ENCODE measurements at places on chromosomes 2 and 18.

GRCh38 chr2:44242904-44243303 lies 32.4 kb upstream of the SLC3A1 start:
- no peak for DNase-seq

GRCh38 chr2:98541906-98542305 lies 66.4 kb downstream of the COA5 start:
- DNase-seq, result no peak

DNA sequence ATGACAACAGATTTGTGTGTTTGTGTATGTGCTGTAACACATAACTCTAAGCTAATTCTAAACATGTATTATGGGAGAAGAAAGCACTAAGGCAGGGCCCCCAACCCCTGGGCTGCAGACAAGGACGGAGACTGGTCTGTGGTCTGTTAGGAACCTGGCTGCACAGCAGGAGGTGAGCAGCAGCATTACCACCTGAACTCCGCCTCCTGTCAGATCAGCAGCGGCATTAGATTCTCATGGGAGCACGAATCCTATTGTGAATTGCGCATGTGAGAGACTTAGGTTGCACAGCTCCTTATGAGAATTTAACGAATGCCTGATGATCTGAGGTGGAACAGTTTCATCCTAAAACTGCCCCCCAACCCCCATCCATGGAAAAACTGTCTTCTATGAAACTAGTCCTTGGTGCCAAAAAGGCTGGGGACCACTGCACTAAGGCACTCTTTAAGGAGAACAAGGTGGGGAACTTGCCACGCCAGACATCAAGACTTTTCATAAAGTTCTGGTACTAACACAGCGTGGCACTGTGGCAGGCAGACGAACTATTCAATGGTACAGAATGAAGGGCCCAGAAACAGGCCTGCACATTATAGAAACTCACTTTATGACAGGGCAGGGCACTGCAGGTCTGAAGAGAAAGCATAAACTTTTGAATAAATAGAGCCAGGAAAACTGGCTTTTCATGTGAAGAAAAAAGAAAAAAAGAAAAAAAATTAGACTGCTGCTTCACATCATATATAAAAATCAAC lies 14.0 kb downstream of the REEP1 start:
- no peak for DNase-seq

DNA sequence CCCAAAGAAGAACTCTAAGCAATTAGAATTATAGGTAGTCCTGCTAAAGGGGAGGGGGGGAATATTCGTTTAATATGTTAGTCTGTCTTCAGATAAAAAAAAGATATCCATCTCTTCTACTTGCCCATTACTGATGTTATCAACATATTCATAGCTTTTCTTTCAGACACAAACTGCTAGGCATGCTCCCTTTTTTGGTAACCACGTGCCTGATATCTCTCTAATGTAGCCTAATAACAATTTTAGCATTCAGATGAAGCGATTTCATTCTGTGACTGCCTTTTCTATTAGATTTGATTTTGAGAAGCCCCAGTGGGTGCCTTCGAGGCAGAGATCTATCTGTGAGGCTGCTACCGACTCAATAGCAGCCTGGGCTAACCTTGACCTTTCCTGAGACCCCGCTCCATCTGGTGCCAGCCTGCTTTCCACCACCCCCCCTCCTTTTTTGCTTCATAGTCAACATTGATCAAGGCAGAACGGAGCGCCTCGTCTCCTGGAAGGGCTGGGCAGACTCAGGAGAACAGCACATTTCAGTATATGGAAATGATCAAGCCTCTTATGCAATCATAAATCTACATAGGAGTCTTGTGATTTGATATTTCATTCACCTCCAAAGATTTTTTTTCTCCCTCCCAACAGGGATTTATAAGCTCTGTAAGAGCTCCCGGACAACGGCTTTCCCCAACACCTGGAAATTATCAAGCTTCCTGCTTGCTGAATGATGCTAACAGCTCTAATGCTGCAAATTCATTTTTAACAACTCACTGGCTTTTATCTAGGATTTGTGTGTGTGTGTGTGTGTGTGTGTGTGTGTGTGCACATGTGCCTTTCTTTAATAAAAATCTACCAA lies 14.7 kb upstream of the BCL11A start:
- DNase-seq, result no peak

- no peak for DNase-seq
These were observed 7.2 kb downstream of the NT5DC4 start for GRCh38 chr2:112728029-112728362.

DNA sequence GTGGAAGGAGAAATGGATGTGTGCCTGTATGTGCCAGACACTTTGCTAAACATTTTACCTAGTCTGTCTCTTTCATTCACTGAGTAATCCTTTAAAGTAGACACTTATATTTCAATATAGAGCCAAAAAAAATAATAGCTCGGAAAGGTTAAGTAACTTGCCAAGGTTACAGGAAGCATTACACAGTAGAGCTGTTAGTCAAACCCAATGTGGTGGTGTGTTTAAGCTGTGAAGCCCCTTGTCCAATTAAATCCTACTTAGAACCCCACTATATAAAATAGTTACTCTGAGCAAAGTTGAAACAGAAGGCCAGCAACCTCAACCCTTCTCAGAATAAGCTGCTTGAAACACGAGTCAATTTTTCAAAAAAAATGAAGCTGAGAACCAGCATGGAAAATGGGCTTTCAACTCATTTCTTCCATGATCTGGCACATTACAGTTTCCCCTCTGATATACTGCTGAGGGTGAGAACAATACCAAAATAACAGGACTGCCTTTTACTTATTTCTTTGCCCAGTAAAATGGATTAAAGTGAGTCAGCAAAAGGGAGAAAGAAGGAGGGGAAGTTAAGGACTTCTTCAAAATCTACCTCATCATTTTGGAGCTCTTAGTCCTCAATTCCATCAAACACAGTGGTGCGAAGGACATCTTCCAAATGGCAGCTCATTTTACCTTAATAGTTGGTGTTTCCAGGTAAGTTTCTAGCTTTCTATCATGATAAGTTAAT lies 7.9 kb downstream of the RDH14 start:
- no peak for DNase-seq

GRCh38 chr2:235698028-235698427 lies 204.2 kb downstream of the AGAP1 start:
- DNase-seq, result no peak

DNA sequence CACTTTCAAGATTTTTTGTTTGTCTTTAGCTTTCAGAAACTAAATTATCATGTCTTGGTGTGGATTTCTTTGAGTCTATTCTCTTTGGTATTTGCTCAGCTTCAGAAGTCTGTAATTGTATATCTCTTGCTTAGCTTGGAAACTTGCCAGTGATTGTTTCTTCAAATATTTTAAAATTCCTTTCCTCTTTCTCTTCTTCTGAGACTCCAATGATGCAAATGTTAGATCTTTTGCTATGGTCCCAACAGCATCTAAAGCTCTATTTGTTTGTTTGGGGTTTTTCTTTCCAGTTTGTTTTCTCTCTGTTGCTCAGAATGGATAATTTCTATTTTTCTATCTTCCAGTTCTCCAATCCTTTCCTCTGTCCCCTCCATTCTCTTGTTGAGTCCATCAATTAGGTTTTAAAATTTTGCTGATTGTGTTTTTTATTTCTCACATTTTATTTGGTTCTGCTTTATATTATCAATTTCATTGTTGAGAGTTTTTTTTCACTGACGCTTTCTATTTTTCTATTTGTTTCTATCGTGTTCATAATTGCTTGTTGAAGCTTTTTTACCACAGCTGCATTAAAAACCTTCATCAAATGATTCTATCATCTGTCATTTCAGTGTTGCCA lies 81.5 kb upstream of the DAPL1 start:
- no peak for DNase-seq

- no peak for DNase-seq
These were observed 13.9 kb downstream of the CROCC2 start for GRCh38 chr2:240919786-240920782.

DNA sequence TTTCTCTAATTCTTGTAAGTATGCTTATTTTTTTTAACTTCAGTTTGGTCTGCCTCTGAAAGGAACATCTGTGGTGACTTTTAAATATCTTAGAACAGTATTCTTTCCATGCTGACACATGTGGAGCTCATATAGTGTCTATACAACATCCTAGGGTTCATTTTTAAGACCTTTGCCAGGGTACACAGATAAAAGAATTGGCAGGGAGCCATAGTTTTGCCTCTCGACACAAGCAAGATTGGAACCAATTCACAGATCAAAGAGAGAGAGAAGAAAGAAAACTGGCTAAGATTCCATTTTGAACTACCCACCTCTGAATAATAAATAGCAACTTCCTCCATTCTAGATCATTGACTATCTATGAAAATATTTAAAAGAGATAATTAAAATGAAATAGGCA lies 142.7 kb upstream of the ST6GAL2 start:
- no peak for DNase-seq

- DNase-seq, result no peak
These were observed 34.8 kb downstream of the USP34 start for GRCh38 chr2:61436092-61436491.

GRCh38 chr2:127220768-127221527 lies 849 bp upstream of the CYP27C1 start:
- DNase-seq, result no peak

DNA sequence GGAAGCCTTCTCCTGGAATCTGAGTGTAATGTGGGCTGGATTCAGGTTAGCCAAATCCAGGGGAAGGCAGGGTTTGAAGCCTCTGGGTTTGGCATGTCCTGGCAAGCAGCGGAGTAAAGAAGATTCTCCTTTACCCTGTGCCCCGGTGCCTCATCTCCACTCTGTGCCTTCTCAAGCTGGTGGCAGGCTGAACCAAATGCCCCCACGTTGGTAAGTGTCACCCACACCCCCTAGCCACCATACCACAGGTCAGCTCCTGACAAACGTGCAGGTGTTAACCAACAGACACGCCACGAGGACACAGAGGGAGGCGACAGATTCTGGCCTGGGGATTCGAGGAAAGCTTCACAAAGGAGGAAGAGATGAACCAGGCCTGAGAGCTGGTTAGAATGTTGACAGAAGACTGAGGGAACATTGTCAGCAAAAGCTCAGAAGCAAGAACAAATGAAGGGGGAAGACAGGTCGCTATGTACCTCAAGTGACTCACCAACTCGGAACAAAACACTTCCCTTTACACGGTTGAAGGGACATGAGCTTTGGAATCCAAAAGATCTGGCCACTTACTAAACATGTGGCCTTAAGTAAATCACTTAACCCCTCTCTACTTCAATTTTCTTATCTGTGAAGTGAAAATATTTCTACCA lies 85.2 kb upstream of the LCLAT1 start:
- DNase-seq, result no peak

GRCh38 chr2:230942920-230943896 lies 18.2 kb upstream of the GPR55 start:
- DNase-seq, result peak; percentile 32

- DNase-seq, result no peak
These were observed 111.9 kb downstream of the AP1S3 start for GRCh38 chr2:223725494-223725893.

- no peak for DNase-seq
These were observed 130.1 kb downstream of the NFATC1 start for GRCh38 chr18:79525556-79526467.

DNA sequence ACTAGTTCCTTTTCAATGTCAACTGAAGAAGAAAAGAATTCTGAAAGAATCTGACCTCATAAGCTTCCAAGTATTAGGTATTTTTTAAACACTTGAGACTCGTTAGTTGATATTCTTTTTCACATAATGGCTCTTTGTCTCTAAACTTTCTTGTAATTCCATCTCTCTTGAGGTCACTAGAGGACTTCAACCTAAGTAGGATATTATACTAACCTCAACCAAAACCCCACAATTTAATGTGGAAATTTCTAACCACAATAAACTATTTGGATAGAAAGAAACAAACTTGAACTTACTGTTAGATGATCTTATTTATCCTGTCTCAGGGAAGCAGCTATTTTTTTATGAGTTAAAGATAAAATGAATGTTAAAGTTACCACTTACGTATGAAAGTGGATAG lies 206.9 kb upstream of the FSIP2 start:
- DNase-seq, result no peak

DNA sequence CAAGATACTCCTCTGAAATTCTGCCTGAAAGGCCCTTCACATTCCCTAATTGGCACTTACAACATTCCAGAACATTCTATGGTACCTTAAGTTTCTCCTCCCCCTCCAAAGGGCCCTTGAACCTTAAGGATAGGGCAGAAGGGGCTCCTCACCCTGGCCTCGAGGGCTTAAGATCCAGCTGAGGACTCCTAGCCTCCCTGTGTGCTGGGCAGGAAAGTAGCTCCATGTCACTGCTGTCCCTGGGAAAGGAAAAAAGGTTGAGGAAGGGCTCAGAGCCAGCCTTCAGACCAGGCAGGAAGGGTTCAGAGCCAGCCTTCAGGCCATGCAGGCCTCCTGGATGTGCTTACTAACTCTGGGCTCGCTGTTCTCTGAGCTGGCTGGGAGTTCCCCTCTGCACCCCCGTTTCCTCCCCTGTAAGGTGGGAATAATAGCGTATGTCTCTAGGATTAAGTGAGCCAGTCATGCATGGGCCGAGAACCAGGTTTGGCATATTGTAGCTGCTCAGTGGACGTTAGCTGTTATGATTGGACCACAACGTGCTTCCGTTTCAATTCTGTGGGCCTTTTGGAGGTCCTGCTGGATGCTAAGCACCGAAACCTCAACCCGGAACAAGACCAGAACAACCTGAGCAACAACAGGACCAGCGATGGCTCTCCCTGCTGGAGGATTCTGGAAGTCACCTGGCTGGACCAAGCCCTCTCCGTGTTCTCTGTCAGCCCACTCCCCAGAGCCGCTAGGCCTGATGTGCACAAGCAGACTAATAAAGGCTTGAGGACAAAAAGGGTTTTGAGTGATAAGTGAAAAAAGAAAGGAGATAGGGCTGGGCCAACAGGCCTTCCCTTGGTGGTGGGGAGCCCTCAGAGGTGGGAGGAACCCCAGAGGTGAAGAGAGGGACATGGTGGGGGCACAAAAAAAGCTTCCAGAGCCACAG lies 1.0 kb upstream of the B3GNT7 start:
- DNase-seq, result no peak

- DNase-seq, result no peak
These were observed 525.4 kb downstream of the KCNJ3 start for GRCh38 chr2:155223781-155224406.

- no peak for DNase-seq
These were observed 705.6 kb upstream of the ID2 start for GRCh38 chr2:7976206-7976605.

DNA sequence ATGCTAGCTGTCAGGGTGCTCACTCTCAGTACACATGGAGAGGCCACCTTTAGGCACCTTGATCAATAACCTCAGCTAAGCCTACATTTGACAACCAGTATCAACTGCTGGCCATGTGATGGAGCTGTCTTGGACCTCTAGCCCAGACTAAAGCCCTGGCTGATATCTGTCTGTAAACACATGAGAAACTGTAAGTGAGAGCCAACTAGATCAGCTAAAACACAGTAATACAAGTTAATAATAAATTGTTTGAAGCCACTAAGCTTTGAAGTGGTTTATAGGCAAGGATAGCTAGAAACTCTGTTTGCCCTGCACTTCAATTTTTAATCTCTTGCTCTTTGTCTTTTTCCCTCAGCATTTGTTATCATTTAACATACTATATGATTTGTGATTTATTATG lies 407.1 kb downstream of the SPAG16 start:
- DNase-seq, result no peak

GRCh38 chr2:147293991-147294824 lies 550.6 kb upstream of the ACVR2A start:
- no peak for DNase-seq

GRCh38 chr18:58359218-58359617 lies 269.7 kb downstream of the ALPK2 start:
- no peak for DNase-seq

GRCh38 chr2:104919127-104919526 lies 65.2 kb downstream of the POU3F3 start:
- DNase-seq, result no peak

Data from stimulated activated CD4-positive, alpha-beta T cell treated with anti-CD3 and anti-CD28 coated beads, Interleukin-4, amount 100 ng/mL, for 4 hours (primary cell).